ENCODE measurements at places on chromosomes 13 and 19.

DNA sequence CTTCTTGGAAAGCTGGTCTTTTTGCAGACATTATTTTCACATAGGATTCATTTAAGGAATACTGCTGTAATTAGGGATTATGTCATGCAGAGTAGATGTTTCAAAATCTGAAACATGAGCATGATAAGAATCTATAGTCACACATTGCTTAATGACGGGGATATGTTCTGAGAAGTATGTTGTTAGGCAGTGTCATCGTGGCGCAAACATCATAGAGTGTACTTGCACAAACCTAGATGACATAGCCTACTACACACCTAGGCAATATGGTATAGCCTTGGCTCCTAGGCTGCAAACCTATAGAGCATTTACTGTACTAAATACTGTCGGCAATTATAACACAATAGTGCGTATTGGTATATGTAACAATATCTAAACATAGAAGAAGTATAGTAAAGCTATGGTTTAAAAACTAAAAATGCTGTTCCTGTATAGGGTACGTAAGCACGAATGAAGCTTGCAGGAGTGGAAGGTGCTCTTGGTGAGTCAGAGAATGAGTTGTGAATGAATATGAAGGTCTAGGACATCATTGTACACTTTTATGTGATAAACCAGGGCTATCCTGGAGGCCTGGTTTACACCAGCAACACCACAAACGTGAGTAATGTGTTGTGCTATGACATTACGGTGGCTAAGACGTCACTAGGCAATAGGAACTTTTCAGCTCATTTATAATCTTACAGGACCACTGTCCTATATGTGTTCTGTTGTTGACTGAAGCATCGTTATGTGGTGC, 283.1 kb downstream of the MTUS2 start:
- DNase-seq, result no peak

DNA sequence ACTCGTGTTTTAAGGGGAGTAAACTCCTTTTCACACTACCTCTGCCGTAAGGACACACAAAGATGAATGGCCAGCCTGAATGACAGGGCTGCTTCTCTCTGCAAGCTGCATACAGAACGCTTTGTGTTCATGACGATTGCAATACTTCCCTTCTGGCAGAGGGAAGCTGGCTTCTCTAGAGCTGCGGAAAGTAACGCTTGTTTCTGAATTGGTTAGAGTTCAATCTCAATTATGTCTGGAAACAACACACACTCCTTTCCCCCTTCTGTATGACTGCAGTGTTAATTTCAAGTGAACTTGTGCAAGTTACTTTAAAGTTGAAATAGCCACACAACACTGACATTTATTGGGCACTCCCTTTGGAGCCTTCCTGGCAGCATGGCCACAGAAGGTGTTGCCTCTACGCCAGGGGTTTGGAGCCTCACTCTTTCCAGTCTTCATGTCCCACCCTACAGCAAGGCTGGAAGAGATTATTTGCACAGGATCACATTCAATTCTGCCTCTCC, 242.6 kb downstream of the NDFIP2 start:
- no peak for DNase-seq

DNA sequence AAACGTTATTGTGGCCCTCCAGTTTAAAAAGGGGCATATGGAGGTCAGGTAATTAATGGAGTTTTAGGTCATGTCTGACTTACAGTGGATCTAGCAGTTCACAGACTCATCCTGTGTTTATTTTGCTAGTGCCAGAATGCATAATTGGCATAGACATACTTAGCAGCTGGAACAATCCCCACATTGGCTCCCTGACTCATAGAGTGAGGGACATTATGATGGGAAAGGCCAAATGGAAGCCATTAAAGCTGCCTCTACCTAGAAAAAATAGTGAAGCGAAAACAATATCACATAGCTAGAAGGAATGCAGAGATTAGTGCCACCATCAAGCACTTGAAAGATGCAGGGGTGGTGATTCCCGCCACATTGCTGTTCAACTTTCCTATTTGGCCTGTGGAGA, 610.7 kb downstream of the SLITRK5 start:
- no peak for DNase-seq

GRCh38 chr19:12885749-12886650, 1.0 kb downstream of the KLF1 start:
- no peak for DNase-seq

- DNase-seq, result no peak
Measured at GRCh38 chr13:51825165-51825592, 19.8 kb downstream of the TMEM272 start.

DNA sequence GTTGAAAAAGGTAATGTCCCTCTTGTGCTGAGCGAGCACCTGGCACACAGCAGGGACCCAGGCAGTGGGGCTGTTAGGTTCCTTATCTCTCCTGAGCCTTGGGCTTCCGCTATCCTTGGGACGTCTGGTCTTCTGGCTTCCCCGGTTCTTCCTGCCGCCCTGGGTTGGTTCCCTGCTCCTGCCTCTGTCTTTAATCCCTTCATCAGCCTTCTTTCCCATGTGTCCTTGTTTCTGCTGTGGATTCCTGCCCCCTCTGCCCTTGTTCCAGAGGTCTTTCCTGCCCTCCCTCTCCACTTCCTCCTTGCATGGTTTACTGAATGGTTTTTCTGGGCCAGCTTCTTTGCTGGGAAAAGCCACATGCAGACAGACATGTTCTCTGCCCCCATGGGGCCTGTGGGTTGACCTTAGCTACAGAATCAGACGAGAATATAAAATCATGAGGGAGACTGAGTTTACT, 2.6 kb downstream of the EPN1 start:
- no peak for DNase-seq

GRCh38 chr13:109204657-109205056, 575.2 kb downstream of the MYO16 start:
- DNase-seq, result no peak

GRCh38 chr19:35689836-35690235, 14.5 kb upstream of the ZBTB32 start:
- no peak for DNase-seq

DNA sequence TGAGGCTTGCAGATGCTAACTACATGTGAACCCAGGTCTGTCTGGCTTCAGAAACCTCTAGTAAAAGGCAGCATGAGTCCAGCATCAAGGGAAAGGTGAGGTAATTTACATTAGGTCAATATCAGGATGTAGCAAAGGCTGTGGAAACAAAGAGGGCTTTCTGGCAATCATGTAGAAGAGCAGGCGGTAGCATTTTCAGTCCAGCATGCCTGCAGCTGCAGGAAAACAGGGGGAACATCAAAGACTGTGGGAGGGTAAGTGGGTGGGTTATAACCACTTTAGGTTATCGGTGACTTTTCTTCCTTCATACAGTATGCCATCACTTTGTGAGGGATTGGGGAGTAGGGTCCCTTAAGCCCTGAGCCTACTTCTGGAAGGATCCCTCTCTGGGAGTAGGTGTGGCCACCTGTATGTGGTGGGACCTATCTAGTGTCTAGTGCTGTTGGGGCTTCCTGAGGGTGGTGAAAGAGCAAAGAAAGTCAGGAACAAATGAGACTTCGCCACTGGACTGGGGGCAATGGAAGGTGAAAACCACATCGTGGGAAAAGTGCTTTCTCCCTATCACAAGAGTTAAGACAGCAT, 10.8 kb downstream of the SUGP2 start:
- no peak for DNase-seq

GRCh38 chr13:90352763-90353162, 994.7 kb upstream of the MIR17HG start:
- DNase-seq, result no peak

- no peak for DNase-seq
Measured at GRCh38 chr13:31198519-31198918, 1.3 kb upstream of the B3GLCT start.

DNA sequence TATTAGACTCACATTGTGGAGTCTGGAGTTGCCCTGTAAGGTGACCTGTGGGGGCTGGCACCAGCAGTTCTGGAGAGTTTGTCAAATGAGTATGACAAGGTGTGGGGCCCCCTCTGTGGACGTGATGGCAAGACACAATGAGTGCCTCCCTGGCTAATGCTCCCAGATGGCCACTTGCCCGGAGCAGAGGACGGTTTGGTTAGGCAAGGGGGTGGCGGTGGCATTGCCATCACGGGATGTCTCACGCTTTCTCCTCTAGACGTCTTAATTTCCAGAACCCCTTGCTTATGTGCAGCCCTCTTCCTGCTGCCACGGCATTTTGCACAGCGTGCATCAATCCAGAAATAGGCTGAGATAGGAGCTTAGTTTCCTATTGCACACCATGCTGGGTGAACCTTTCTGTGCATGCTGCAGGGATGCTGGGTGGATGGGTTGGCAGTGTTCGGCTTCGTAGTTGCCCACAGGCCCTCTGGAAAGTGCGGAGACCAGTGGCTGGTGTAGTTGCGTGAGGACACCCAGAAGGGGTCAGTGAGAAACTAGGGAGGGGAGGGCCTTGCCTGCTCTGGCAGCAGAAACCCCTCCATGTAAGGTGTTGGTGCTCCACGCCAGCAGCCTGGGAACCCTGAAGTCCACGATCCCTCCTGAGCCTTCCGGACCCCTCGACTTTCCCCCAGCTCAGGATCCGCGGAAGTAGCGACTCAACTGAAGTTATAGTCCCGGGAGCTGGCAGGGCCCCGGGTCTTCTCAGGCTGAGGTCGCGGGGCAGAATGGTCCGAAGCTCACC, 18.1 kb upstream of the LRP3 start:
- no peak for DNase-seq

Data from stimulated activated CD8-positive, alpha-beta memory T cell treated with anti-CD3 and anti-CD28 coated beads, Interleukin-4, amount 100 ng/mL, for 24 hours (primary cell).